Endothelial cell (in vitro differentiated cells): ENCODE measurements at places on chromosomes 2 and 18.

- DNase-seq, result no peak
Measured at GRCh38 chr18:11324956-11325882, 175.8 kb upstream of the PIEZO2 start.

- DNase-seq, result no peak
Measured at GRCh38 chr2:119256582-119256921, 32.9 kb downstream of the STEAP3 start.

- DNase-seq, result no peak
Measured at GRCh38 chr2:58710795-58711279, 469.7 kb upstream of the FANCL start.

DNA sequence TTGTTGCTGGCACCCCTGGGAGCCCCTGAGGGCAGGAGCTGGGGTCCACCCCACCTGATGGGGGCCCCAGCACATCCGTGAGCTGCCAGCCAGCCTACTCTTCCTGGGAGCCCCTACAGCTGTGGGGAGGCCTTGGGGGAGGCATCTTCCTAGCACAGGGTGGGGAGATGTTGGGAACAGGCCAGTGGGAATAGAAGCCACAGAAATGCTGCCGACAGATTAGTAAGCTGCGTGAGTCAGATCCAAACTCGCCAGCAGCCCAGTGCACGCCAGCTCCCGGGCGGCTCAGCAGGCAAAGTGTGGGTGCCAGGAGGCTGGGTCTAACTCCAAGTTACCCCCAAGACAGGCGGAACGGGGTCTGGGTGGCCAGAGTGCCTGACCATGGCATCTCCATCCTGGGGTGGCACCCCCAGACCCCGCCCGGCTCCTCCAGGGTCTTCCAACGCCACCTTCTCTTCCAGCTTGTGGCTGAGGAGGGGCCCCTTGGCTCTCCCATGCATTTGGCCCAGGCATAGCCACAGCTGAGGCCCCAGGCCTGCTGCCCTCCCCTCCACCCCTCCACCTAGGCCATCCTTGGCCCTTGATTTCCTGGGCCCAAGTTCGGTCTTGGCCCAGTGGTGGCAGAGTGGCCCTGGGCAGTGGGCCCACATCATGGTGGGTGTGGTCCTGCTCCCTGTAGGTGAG lies 15.3 kb downstream of the CROCC2 start:
- no peak for DNase-seq
